Lung microvascular endothelial cell (primary cell): ENCODE measurements at places on chromosomes 7 and 10. TPM values are rescaled to one million over a fixed set of nuclear protein-coding genes. Genes with fewer than 3 reads are reported as not detected.

The SPDYE2 gene
- not detected in 2 replicates for total RNA-seq

The PNLIPRP1 gene
- not detected in 2 replicates for total RNA-seq

The GLI3 gene
- total RNA-seq = under 0.01 and 0.44 TPM in 2 replicates

The EIF5AL1 gene
- total RNA-seq = 0.20 and 0.22 TPM in 2 replicates

The TMEM178B gene
- under 0.01 TPM in 1 of 2 replicates, not detected in the other for total RNA-seq

The NPFFR1 gene
- not detected in 2 replicates for total RNA-seq

The TMEM236 gene
- 0.65 and 0.79 TPM in 2 replicates for total RNA-seq

The CFTR gene
- total RNA-seq = not detected in 2 replicates

The CALML3 gene
- total RNA-seq = not detected in 2 replicates

The CHAT gene
- total RNA-seq = not detected in 2 replicates

The LIPF gene
- total RNA-seq = not detected in 2 replicates

GRCh38 chr7:44184206-44184872, 4.9 kb downstream of the GCK start:
- peak; percentile 59 for DNase-seq

DNA sequence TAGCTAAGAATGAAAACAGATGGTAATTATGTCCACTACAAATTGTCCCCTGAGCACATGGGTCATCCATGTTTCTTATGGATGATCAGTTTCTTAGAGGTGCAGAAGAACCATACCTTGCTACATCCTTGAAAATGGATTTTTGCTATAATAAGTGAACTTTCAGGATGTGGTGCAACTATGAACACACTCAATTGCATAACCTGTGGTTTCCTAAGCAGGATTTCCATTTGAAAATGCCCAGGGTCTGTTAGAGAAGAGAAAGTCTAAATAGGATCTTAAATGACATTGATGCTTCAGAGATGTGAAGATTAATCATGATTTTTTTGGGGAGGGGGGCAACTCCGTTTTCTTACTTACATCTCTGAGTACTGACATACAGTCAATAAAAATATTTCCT, 39.6 kb upstream of the CACNB2 start:
- DNase-seq = no peak

- no peak for DNase-seq
These were observed 179.0 kb downstream of the NOC3L start for GRCh38 chr10:94183666-94184264.

- no peak for DNase-seq
These were observed 84.0 kb upstream of the FAM3C start for GRCh38 chr7:121480058-121480457.

DNA sequence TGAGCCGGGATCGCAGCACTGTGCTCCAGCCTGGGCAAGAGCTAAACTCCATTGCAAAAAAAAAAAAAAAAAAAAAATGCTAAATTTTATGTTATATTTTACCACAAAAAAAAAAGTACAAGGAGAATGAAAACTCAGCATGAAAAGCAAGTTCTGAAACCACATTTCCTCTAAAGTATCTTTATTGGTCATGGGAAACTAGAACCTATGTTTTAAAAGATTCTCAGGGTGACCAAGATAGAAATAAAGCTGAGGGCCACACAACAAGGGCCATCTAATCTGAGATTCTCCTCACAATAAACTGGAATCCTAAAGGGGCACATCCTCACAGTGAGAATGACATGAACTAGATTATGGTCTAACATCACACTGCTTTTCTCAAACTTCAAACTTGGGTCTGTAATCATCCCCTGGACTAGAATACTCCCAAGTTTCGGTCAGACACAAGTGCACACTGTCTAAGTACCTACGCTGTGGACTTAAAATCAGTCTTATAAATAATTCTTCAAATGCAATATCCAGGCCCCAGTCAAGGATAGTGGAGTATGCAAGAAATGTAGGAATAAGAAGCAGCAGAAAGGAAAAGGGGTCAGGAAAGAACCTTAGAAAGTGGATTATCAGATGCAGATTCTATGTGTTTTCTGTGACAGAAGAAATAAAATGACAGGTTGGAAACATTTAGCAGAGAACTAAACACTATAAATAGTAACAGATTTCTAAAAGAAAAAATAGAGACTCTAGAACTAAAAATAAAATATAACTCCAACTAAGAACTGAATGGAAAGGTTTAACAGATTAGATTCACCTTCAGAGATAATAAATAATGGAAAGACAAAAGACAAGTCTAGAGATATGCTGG, 49.9 kb downstream of the COA1 start:
- no peak for DNase-seq

- DNase-seq = no peak
These were observed 274.0 kb upstream of the GALNT17 start for GRCh38 chr7:70857793-70858545.

DNA sequence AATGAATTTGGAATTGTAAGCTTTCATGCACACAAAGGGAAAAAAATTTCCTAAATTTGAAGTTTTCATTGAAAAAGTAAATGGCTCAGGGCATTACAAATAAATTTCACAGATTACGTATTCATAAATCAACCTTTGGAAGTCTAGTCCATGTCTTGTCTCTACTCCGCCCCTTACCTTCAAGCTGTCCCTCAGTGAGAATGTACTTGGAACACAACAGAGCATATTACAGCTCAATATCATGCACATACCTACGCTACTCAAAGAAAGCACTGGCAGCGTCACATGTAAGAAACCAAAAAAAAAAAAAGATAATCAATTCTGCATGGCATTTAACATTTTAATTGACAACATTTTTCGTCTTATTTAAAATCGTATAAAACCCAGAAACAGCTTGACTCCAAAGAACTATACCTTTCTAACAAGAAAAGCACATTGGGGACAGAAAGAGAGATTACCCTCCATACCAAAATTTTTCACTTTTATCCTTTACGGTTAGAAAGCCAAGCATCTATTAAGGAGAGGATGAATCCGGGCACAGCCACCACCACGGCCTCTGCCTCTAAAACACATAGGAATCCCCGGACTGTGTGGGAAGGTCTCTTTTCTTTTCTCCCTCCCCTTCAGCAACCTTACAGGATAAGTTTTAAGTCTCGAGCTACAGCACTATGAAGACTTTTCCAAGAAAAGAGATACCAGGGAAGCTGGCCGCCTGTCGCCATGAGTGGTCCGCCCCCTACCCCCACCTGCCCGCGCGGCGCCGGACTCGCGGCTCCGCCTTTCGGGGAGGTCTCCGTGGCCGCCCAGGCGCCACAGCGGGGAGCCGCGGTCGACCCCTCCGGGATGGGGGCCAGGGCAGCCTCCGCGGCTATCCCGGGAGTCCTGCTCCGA, 1.1 kb downstream of the JMJD1C start:
- DNase-seq = no peak

- DNase-seq = no peak
These were observed 5.7 kb upstream of the PRR15 start for GRCh38 chr7:29557954-29558353.

- peak; percentile 81 for DNase-seq
These were observed 33.2 kb downstream of the DOCK4 start for GRCh38 chr7:112172870-112173567.

- no peak for DNase-seq
These were observed 70.9 kb downstream of the ATXN7L1 start for GRCh38 chr7:105805447-105806019.

DNA sequence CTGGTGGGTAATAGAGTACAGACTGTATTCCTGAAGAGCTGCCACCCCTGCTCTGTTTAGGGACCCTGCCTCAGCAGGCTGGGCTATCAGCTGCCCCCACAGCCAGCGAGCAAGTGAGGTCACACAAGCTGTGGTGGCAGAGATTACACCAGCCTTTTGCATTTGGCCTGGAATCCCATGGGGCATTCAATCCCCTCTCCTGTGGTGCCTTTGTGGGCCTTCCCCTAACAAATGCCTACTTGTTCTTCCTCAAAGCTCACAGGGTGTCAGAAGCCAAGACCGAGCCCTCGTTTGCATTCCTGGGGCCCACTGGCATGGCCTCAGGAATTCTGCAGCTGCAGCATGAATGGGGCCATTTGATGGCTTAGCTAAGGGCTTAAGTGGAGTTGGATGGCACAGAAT, 212.7 kb upstream of the PHYHIPL start:
- no peak for DNase-seq

- DNase-seq = no peak
These were observed 7.8 kb downstream of the SUN1 start for GRCh38 chr7:840001-840600.

DNA sequence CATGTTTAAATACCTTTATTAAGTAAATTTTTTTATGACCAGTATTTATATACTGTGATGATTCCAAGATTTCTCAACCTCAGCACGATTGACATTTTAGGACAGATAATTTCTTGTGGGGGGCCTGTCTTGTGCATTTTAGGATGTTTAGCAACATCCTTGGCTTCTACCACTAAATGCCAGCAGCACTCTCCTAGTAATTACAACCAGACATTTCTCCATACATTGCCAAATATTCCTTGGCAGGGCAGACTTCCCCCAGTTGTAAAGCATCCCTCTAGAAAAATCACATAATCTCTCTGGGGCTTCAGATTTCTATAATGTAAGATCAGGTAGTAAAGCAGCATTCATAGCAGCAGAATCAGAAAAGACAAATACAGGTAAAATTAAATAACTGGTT, 7.8 kb upstream of the LIPM start:
- no peak for DNase-seq

DNA sequence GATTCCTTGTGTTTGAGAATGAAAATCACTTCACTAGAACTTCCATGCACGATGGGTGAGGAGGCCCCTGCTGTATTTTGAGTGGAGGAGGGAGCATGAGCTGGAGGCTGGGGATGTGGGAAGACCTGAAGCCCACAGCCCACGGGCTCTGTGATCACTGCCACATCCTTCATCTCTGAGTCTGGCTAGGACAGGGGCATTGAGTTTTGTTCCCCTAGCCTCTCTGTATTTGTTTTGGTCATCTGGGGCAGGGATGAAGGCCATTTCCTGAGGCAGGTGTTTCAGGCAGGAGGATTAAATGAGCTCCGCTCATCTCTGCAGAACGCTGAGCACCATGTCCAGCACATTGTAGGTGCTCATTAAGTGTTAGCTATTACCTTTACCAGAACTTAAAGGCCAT, 293.6 kb downstream of the GLRX3 start:
- DNase-seq = no peak

DNA sequence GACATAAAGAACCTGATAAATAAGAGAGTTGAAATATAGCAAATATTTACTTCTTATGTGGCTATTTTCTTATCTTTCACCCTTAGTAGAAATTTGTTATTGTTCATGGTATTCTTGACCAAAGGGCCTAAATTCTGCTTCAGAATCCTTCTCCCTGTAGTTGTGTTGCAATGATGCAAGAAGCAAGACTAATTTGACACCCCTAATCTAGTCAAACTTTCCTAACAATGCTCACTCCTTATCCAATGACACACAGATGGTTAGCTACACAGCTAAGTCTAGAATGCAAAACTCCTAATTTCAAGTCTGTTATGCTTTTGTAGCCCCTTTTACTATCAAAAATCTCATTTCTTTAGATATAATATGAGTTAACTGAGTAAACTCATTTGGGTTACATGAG, 56.1 kb downstream of the TWIST1 start:
- DNase-seq = no peak

DNA sequence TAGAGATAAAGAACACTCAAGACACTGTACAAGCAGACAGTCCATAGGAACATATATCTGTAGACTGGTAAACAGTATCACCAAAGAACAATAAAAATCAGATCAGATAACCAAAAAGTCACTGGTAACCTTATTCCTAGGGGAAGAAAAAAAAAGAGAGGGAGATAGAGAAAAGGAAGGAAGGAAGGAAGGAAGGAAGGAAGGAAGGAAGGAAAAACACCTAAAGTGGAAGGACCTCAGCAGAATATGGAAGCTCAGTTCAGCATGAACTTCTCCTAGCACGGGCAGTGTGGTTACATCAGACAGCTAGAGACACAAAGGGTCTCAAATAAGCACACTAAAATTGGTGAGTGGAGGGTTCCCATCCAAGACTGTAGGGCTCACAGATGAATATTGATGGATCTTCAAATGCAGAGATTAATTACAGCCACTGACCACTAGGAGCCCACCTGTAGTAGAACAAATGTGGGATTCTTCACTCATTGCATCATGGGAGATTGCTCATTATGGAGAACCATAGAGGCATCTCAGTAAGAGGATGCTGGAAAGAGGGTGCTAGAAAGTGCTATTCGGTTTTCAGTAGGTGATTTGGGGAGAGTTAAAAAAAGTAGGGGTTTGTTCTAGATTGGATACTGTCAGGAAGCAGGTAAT, 293.4 kb upstream of the C7orf33 start:
- no peak for DNase-seq

DNA sequence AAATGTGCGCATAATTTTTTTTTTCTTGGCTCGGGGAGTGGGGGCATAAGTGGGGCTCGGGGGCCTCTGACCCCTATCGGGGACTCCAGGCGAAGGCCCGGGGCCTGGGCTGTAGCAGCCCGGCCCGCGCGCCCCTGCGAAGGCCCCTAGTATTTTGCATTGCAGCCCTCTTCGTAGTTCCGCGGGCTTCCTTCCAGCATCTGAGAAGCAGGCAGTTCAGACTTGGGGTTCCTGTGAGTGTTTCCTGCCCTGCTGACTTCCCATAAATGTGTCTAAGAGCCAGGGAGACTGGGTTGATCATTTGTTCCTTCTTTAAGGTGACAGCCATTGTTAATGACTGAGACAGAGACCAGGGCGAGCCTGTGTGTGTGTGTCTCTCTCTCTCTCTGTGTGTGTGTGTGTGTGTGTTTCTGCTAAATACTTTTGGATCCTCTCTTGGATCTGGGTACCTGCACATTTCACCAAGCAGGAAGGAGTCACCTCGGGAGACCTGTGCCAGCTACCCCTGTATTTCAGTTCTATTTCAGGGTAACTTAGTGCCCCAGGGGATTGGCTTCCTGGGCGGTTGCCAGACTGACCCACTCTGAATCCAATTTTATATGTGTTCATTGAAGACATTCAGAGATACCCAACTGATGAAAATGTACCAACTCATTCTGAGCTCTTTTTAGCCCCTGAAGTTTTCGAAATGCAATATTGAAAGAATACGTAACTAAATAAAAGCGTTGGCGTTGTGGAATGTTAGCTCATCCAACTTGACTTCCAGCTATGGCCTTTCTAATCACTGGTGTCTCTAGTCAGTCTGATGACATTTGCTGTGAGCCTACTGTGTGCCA, 805 bp downstream of the MSRB2 start:
- peak; percentile 60 for DNase-seq

DNA sequence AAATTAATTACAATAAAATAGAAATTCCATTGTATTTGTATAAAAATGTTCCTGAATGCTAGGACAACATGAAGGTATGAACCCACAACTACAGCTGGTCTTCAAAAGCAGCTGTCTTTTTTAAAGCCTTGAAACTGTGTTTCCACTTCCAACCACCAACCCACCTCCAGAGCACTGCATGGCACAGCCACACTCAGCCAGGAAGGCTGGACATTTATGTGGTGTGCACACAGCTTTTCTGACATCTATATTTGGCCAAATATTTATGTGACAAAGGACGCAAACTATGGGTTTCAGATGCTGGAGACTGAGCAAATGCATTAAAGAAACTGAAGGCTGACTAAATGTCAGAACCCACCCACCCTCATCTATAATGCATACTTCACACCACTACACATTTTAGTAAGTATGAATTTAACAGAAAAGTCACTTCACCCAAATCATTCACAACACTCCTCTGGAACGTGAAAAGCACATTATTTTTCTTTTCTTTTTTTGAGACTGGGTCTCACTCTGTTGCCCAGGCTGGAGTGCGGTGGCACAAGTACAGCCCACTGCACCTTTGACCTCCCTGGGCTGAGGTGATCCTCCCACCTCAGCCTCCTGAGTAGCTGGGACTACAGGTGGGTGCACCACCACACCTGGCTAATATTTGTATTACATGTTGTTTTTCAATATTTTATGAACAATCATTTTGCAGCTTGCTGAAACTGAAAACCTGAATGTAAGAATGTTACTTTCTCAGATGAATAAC, 27.9 kb upstream of the DAGLB start:
- DNase-seq = no peak
